LHCN-M2 (cell line): ENCODE measurements at places on chromosomes 13 and 19.
A peak's percentile ranks its signal among the peaks of the same experiment; 100 is the strongest.

DNA sequence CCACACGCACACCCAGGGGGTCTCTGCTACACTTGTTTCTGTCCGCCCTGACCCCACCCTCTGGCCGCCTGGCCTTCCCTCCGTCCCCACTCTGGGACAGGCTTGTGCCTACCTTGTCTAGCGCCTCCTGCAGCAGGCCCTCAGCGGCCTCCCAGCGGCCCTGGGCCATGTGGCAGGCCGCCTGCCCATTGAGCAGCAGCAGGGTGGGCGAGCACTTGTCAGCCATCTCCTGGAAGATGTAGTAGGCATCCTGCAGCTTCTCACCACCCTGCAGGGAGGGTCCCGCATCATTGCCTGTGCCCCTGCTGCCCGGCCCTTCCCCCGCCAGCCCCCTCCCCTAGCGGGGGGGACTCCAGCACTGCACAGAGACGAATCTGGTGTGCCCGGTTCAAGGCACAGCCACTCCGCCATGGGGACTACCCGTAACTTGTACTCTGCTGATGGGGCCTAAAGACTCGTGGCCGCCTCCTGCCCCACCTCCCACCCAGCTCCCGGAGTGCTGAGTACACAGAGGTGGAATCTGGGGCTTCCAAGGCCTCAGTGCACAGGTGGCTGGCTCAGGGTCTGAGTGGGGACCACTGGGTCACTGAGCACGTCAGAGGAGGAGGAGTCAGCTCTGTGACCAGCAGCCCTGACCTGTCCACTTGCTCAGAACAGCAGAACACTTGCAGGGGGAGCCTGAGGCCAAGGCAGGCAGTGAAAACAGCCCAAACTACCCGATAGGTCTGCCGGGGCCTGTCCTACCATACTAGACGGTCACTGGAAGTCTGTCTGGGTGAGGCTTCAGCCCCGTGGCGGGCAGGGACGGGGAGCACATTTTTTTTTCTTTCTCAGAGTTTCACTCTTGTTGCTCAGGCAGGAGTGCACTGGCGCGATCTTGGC lies 7.4 kb upstream of the CERS1 start:
- DNase-seq, result no peak

GRCh38 chr13:114146173-114146572 lies 13.8 kb upstream of the RASA3 start:
- DNase-seq, result no peak

DNA sequence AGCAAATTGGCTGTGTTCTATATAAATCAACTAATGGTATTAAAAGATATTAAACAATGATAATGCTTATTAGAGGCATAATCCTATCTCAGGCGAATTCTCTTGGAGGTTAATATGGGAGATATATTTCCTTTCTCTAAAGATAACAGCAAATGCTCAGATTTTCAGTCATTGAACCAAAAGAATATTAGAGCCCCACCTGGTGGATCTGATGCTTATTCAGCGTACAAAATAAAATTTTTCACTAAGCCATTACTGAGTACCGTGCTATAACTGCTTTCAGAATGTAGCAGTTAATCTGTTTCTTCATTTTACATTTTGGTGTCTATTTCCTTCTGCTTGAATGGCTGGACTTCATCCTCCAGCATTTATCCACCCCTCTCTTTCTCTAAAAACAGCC lies 143.3 kb upstream of the IPO5 start:
- DNase-seq, result peak; percentile 10

DNA sequence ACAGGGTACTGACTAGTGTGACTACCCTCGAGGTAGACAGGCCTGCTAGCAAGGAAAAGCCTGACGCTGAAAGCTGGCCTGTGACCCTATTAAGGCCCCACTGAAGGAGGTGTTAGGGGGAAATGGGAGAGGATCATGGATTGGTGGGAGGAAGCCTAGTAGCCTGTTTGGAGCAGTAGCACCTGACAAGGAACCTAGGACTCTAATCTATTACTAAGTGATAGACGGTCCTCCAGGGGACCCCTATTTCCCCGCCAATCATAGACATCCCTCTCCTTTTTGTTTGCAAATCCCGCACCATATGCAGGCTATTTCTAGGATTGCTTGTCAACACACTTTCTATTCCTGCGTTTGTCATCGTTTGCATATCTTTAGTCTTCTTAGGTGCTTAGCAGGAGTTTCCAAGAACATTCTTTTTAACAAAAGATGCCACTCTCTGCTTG lies 1338.8 kb upstream of the MIR17HG start:
- no peak for DNase-seq

DNA sequence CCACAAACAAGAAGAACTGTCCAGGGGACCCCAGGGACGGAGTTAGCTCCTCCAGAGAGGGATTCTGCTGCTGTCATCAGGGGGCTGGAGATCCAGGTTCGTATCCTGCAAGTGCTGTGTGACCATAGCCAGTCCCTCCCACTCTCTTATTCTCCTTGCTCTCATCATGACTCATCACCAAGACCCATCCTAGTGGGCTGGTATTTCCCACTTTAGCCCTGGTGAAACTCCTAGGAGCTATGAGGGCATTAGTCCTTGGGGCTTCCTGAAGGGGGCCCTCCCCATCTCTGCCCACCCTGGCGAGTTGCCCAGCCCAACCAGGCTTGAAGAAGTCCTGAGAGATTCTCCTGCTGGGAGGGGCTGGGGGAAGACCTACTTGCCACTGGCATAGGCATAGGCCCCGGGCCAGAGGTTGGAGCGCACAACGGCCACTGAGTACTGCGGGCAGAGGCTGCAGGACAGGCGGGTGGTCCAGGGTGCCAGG lies 7.5 kb upstream of the DMWD start:
- DNase-seq, result peak; percentile 64

DNA sequence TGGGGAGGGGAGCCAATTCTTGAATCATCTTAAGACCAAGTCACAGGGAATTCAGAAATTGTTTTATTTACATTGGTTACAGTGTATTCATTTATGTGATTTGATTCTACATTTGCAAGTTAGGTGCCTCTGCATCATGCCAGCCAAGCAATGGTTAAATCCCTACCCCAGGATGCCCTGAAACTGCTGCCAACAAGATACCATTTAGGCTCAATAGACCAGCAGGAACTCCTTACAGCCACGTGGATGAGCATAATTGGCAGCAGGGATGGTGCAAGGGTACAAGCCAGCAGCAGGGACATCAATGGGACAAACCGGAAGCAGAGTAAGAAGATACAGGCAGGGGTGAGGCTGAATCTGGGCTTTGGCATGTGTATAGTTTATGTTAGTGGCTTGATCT lies 72.4 kb upstream of the NBEA start:
- no peak for DNase-seq

DNA sequence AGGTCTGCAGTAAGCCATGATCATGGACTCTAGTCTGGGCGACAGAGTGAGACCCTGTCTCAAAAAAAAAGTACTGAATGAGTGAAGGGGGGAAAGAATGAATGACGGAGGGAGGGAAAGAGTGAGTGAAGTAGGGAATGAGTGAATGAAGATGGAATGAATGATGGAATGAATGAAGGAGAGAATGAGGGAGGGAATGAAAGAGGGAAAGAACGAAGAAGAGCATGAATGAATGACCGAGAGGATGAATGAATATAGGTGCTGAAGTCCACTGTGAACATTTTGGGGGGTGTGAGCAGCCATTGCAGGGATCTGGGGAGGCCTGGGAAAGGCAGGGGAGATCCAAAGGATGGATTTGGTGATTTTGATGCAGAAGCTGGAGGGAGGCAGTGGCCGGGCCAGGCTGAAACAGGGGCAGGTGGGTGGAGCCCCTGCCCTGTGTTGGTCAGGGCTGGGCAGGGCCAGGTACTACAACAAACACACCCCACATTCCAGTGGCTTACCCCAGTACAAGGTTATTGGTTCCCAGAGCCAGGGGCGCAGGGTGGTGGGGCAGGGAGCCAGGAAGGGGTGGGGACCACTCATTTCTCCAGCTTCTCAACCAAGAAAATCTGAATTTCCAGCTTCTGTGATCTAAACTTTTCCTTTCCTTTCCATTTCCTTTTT lies 14.3 kb downstream of the SLC27A1 start:
- DNase-seq, result no peak

GRCh38 chr19:16888629-16889365 lies at the start of gene F2RL3:
Gene F2RL3, plus strand, starts transcription at chr19:16888999. Its CDS starts 191 bp downstream, at chr19:16889190.
- DNase-seq, result peak; percentile 20

DNA sequence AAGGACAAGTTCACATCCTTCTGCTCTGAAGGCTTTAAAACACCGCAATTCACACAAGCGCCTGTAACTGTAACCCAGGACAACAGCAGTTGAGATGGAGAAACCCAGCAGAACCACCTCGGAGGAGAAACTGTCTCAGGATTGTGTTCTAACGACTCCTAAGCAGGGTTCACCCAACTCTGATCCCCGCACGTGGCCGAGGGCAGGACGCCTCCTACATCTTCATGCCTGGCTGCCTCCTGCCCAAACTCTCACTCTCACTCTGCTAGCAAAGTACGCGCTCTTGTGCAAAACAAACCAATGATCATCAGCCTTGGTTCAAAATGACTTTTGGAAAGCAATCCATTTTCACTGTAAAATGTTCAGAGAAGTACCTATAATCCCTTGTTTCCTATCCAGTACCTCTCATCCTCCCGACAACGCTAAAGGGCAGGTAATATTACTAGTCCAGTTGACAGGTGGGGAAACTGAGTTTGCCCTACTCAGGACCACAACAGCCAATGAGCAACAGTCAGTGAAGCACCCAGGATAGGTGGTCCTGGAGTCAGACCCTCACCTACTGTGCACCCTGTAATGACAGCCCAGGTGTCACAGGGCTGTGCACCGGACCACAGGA lies 25.6 kb downstream of the EPS15L1 start:
- DNase-seq, result no peak

GRCh38 chr19:11261431-11261970 lies 823 bp downstream of the DOCK6 start:
- DNase-seq, result no peak

DNA sequence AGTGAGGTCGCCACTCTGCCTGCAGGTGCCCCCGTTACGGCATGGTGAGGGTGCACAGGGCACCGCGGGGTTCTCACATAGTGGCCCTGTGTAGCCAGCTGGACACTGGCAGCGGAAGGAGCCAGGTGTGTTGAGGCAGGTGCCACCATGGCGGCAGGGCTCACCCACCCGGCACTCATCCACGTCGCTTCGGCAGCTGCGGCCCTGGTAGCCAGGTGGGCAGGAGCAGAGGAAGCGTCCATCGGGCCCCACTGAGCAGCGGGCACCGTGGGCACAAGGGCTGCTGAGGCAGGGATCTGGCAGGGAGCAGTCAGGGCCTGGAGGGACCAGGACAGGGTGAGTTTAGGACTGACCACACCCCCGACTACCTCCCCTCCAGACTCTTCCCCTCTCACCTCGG lies 8.8 kb downstream of the NOTCH3 start:
- DNase-seq, result no peak

DNA sequence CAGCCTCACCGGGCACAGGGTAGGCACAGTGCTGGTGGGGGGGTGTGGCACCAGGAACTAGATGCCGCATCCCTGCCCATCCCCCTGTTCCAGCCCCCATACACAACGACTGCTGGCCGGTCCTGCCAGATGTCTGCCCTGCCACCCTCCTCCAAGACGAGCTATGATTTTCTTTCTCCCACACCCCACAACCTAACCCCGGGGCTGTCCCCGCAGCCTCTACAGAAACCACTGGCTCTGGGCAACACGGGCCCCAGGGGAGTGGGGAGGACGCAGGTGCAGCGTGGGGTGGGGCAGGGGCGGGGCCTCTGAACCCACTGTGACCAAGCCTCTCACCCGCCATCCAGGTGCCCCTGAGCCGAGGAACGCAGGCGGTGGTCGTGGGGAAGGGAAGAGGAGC lies 15.5 kb downstream of the PGLS start:
- no peak for DNase-seq

DNA sequence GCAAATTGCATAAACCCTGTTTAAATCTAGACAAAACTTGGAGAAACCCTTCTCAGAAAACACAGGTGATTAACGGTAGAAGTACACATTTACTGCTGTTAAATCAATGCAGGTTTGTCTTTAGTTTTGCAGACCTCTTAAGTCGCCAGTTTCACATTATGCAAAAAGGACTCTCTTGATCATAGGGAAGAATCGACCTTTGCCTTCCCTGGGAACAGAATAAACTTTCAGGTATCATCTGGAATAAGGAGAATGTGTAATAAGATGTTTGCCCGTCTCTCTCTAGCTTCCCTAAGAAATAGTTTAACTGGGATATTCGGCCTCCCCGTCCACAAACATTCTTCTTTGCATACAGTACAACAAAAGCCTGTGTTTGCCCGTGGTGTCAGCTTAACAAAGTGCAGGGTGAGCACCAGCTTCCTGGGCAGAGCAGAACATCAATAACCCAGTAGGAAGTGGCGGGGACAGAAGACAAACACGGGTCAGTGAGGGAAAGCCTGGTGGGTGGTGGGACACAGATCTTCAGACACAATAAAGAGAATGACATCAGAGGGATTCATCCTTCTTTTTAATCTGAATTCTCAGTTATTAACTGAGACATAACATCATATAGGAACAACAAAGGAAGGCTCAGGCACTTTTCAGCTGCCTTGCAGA lies 1077.7 kb upstream of the SLC10A2 start:
- DNase-seq, result no peak

DNA sequence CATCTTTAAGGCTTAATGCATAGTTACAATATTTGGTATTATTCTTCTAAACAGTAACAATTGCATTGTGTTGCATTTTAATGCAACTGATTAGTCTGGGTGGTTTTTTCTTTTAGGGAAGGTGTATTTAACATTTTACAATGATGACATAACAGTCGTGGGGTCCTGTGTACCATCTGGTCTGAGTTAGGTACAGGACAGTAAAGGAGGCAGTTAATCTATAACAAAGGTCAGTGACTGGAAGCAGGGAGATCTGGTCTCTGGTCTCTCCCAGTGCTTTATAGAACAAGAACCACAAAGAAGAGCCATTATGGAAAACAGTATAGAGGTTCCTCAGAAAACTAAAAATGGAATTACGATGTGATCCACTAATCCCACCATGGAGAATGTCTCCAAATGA lies 2.7 kb upstream of the OR7G2 start:
- no peak for DNase-seq

- peak; percentile 53 for DNase-seq
These were observed 685 bp downstream of the LENG9 start for GRCh38 chr19:54462655-54463530.

GRCh38 chr19:39131255-39131755 lies 5.7 kb downstream of the PAK4 start:
- DNase-seq, result peak; percentile 26

DNA sequence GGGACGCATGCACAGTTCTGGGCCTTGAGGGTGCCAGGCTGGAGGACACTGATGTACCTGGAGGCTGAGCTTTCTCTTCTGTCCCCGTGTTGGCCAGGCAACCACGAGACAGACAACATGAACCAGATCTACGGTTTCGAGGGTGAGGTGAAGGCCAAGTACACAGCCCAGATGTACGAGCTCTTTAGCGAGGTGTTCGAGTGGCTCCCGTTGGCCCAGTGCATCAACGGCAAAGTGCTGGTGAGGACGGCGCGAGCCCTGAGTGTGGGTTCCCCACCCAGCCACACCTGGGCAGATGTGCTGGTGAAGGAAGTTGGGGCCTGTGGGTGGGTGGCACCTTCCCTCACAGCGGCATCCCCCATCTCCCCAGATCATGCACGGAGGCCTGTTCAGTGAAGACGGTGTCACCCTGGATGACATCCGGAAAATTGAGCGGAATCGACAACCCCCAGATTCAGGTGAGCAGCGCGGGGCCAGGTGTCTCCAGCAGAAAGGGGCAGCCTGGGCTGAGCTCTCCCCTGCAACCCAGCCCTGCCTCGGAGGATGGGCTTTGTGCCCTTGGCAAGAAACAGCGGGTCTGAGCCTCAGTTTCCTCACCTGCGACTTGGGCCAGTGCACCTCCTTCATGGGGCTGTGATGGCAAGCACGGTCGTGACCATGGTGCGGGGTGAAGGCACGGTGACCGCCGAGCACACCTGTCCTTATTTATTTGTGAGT lies 26.2 kb downstream of the CCDC8 start:
- DNase-seq, result no peak
